Ovary (tissue), 10 donors: ENCODE measurements at places on chromosomes 3 and 15.

DNA sequence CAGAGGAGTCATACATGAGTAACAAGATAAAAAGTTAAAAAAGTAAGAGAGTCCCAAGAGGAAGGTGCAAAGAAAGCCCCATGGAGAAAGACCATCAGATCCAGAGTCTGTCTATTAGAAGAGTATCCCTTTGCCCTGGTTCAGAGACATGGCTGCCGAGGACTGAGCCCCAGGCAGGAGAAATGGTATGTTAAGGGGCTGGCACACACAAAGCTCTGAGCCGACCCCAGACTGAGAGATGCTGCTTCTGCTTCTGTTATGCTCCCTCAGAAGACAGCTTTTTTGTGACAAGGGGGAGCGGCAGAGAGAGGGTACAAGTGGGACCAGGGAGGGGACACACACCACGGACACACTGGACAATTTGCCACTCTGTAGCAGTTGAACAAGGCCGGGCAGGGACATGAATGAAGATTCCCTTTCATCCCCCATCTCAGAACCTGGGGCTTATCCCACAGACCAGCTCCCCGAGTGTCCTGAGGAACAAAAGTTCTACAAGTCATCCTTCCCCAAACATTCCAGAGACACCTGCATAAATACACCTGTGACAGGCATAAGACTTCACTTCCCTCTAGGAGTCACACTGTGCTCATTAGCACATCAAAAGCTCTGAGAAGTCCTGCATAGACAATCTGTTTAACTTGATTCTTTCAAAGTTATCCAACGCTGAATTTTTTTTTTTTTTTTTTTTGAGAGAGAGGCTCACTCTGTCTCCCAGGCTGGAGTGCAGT is 161.6 kb upstream of the WNT5A start:
- DNase-seq = no peak

GRCh38 chr3:114447545-114447944 is 153.7 kb downstream of the TIGIT start:
- DNase-seq = no peak

DNA sequence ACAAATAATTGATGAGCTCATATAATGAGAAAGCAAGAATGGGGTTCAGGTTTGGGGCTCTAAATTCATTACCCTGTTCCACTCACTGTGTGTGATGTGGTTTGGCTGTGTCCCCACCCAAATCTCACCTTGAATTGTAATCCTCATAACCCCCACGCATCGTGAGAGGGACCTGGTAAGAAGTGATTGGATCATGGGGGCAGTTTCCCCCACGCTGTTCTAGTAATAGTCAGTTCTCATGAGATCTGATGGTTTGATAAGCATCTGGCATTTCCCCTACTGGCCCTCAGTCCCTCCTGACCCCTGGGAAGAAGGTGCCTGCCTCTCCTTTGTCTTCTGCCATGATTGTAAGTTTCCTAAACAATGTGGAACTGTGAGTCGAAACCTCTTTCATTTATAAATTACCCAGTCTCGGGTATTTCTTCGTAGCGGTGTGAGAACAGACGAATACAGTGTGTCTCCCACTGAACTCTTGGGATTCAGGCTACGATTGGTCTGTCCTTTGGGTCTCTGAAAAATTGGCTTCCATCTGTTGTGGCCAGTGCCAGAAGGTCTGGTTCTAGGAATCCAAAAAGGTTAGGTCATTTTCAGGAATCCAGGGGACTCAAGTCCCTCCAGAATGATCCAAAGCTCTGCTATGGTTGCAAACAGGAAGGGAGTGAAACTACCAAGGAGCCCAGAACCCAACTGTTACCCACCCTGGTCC is 87.7 kb downstream of the XXYLT1 start:
- DNase-seq = no peak

DNA sequence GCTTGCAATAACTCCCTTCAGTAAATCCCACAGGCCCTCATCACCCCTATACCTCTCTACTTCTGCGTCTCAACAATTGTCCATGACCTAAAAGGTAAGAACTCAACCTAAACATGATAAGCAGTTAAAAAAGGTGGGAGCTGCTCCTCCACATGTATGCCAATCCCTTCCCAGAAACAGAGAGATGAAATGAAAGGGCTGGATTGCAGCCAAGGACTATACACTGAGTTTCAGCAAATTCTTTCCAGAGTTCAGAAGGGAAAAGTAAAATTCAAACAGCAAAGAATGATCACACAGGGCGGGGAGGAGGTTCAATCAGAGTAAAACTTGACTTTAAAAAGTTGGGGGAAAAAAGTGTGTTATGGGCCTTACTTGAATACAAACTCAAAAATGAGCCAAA is 27.5 kb downstream of the PLOD2 start:
- DNase-seq = no peak

DNA sequence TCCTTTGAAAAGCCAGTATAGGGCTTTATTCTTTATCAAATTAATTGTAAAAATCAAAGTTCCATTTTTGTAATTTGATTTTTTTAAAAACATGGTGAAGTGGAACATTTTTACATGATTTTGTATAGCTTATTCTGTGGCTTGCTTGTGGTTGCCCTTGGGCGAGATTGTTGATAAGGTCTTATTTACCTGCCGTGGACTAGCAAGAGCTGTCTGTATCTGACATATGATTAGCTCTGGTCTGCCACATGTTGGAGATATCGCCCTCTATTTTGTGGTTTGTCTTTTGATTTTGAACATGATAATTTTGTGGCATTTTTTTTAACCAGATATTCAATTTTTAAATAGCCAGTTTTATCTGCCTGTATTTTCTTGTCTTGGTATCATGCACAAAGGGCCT is 844 bp downstream of the PRR23E start:
- DNase-seq = no peak

DNA sequence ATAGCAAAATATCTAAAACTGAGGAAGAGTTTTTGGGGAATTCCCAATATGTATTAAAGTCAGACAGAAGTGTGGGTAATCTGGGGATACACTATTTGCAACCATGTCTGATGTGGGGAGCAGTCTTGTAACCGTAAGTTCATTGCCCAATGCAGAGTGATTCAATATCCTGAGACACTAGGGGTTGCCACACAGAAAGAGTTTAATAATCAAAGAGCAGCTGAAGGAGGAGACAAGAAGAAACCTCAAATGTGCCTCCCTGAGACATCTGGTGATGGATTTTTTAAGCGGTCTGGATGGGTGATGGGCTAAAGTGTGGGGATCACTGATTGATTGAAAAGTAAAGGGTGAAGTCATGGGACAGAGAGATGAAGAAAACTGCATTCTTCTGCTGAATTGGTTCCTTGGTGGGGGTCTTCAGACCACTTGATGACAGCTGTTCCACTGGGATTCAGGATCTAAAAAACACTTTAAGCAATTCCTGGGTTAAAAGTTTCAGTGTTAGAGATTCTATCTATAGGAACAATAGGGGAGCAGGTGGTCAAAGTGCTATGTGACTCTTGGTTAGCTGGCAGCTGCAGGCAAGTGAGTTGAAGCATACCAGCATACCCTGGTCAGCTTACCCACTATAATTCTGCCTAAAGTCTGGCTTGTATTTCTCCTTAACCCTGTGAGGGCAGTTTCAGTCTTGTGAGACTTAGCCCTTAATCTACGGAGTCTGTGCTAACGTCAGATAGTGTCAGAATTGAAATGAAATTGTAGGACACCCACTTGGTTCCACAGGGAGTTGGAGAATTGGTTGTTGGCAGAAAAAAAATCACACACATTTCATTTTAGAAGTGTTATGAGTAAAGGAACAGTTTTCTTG is 425.9 kb upstream of the TGFBR2 start:
- DNase-seq = no peak

DNA sequence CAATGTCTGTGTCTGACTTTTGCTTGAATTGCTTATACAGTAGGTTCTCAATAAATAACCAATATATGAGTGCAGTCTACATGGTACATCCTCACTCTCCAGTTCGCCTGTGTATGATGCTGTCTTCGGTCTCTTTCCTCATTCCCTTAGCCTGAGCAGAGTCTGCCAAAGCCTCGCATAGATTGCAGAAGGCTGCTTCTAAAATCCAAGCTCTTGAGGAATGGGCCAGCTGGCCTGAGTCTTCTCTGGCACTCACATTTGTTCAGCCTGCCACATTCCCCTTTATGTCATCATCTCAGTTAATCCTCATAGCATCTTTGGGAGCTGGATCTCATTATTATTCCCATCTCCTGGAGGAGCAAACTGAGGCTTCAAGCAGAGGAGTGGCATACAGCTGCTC is 27.2 kb upstream of the ADAMTS7 start:
- DNase-seq = no peak

GRCh38 chr3:109831403-109831802 is 494.1 kb upstream of the DPPA4 start:
- no peak for DNase-seq
